ENCODE measurements at places on chromosomes 4 and X.

DNA sequence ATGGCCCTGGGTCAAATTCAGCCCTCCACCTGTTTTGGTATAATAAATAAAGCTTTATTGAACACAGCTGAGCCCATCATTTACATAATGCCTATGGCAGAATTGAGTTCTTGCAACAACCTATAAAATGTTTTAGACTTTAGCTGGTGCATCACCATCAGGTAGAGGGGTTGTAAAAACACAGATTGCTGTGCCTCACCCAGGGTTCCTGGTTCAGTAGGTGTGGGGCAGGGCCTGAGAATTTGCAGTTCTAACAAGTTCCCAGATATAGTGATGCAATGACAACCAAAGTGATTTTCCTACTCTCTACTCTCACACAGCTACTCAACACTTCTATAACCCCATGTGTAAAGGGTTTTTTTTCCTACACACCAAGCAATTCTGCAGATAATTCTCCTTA lies 120.0 kb upstream of the EGFL6 start:
- no peak for DNase-seq

DNA sequence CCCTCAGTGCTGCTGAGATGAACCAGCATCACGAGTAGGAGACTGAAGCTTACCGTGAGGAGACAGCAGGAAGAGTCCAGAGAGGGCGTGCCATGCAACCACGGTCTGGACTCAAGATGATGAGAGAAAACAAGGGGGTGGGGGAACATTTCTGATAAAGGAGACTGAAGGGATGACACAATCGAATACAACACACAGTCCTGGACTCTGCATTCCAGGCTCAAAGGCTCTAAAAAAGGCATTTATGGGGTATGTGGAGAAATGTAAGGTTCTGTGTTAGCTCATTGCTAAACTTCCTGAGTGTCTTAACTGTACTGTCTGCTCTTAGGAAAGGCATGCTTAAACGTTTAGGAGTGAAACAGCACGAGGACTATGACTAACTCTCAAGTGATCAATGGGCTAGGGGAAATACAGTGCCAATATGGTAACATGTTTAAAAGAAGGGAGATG lies 20.6 kb upstream of the IRAK1 start:
- no peak for DNase-seq

- DNase-seq, result no peak
These were observed 80.8 kb upstream of the IQCM start for GRCh38 chr4:149896432-149896831.

GRCh38 chr4:180330521-180330920 lies 1912.7 kb upstream of the TENM3 start:
- DNase-seq, result no peak

DNA sequence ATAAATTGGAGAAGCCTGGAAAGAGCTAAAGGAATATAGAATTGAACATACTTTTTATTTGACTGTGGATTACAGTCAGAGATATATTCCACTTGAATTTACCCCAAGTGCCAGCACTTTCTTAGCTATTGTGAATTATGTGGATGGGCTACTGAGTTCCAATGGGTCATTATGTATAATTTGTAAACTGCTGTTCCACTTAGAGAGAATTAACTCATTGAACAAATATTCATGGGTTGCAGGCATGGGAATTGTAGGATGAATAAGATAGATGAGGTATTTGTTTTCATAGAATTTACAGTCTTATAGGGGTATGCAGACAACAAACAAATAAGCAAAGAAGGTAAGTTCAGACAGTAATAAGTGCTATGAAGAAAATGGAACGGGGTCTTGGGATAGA lies 195.7 kb downstream of the SHROOM3 start:
- DNase-seq, result no peak

DNA sequence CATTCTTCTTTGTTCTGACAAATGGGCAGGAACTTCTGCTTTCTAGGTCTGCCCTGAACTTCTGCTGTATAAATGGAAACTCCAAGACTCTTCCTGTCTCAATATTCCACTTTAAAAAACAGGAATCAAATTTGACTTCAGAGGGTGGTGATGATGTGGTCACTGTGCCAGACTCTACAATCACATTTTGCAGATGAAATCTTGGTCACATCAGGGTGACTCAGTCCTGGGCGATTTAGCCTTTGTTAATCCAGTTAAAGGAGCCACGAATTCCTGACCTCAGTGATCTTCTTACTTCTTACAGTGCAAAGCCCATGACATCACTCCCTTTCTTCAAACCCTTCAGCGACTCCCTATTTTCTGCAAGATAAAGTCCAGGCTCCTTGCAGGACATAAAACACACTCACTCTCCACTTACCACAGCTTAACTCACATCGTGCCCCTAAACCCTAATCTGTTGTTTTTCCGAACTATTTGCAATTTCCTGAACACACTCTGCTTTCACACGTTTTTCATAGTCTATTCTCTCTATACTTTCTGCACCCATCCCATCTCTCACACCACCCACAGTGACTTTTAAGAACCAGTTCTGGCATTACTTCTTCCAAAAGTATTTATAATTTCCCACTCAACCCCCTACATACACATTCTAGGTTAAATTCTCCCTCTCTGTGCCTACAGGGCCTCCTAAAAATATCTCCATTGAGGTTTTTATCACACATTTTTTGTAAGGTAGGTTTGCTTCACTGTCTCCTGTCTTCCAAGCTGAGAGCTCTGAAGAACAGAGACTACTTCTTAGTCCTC lies 11.1 kb downstream of the GASK1B start:
- no peak for DNase-seq

GRCh38 chr4:73721909-73722308 lies 18.5 kb upstream of the CXCL8 start:
- DNase-seq, result no peak

GRCh38 chr4:128524311-128524710 lies 236.7 kb upstream of the PGRMC2 start:
- DNase-seq, result no peak

DNA sequence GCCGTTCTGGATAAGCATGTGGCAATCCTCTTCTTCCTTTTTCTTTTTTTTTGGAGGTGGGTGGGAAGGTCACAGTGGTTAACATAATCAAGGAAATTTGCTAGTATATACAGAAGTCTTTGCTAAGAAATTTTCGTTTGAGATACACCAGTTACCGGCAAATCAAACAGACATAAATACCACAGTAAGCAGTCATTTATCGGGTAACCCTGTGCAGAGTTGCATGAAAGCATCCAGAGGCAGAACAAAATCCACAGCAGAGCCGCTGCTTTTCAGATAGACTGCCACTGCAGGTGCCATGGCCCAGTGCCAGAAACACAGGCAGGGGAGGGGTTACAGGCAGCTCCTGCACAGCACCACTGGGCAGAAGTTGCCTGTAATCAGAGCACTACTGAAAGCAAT lies 179.1 kb upstream of the MAB21L2 start:
- no peak for DNase-seq

DNA sequence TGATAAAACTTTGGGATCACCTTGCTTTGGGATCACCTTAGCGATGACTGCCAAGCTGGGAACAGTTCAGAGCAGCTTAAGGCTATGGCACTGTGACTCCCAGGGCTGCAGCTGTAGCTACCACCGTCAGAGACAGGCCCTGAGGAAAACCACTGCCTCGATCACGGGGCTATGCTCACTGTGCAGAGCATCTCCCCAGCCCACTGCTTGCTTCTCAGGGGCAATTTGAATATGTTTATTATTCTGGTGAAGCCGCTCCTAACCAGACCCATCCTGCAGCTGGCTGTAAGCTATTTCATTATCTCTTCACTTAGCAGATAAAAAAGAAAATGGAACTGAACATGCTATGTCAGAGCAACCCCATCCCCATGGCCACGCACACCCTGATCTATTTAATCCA lies 328.5 kb downstream of the EVC2 start:
- DNase-seq, result no peak

- DNase-seq, result no peak
These were observed 377.7 kb downstream of the FBXW7 start for GRCh38 chr4:152158225-152158624.

DNA sequence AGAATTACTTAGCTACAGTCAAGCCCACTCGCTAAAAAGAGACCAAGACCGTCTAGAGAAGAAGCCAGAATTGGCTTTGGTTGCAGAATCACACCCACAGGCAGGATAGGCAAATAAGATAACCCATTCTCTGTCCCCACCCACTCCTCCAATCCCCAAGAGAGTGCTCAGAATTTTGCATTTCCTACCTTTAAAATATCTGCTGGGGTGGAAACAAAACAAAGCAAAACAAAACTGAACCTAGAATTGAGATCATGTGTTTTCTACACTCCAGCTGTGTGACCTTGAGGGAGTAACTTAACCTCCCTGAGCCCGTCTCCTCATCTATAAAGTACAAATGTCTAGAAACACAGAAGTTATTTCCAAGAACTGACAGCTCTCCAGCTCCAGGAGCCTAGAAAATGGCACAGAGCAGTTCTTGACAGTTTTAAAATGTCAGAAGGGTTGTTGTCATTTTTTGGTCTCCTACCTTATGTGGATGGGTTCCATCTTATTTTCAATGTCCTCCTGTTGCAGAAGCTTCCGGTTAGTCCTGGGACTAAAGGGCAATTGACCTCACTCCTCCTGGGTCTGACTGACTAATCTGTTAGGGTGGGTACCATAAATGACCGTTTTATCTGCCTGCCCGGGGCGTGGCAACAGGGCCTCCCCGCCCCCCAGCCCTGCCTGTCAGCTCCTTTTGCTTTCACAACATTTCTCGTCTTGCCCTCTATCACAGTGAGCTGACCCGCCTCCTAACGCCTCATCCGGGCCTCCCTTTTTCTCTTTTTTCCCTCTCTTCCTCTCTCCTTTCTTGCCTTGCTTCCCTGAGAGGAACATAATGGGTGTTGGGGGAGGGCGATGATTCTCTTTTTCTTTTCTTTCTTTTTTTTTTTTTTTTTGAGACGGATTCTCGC lies 114.0 kb downstream of the RBM47 start:
- DNase-seq, result no peak

GRCh38 chr4:30716681-30717207 lies 3.4 kb upstream of the PCDH7 start:
- DNase-seq, result no peak

DNA sequence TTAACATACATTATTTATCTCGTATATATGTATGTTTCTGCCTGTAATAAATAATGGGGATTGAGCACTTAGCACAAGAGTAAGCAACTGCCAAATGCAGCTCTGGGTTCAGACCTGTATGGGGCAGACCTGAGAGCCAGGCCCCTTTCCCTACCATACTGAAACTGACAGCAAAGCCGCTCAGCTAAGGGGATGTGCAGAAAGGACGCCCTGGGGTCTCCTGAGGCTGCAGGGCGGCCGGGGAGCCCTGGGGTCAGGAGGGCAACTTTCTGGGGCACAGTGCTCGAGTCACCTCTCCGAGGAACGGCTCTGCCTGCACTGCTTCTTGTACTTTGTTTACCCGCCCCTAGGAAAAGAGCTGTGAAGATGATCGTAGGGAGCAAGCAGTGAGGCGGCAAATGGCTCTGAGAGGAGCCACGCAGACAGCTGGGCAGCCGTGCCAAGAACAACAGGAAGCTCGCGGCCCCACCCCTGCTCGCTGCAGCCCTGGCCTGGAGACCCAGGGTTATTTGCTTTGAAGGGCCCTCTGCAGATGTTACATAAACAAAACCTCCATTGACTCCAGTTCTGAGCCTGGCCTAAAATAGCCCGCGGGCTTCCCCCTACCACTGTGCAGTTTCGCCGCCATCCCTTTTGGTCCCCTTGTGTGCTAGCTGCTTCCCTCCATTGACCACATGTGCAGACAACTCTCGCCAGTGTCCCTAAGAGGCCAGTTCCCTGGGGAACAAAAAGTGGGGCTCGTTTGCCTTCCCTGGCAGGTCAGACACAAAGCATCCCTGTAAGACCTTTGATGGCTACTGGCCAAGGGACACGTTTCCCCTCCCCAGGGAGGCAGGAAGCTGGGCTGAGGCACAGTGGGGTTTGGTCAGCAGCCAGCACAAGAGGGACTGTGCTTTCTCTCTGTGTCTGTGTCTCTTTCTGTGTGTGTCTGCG lies 111.3 kb upstream of the LNX1 start:
- DNase-seq, result no peak

DNA sequence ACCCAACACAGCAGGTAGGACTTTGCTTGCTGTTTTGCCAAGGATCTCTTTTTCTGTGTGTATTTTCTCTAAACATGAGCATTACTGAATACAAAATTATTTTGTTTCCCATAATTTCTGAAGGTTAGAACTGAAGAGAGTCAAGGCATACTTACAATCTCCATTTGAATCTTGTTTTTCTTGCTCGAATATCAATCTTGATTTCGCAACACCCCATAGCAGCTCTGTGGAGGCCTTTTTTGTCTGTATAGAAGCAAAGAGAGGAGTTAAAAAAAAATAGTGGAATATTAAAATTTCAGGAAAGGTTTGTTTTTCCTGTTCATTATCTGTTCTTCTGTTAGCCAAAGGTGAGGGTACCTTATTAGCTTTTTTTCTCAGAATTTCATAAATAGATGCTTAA lies 92.9 kb downstream of the TNIP2 start:
- DNase-seq, result no peak

GRCh38 chr4:125179727-125180126 lies 135.0 kb upstream of the FAT4 start:
- no peak for DNase-seq

DNA sequence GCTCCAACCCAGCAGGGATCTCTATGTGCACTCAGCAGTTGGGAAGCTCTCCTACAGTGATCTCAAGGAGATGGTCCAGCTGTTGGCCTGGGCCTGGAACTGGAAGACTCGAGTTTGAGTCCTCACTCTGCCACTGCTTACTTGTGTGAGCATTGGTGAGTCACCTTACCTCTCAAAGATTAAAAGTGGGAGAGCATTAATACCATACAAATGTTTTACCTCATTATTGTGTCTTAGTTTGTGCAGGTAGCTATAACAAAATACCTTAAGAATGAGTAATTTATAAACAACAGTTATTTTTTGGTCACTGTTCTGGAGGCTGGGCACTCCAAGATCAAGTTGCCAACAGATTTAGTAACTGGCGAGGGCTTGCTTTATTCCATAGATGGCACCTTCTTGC lies 21.4 kb upstream of the ZNF827 start:
- no peak for DNase-seq

DNA sequence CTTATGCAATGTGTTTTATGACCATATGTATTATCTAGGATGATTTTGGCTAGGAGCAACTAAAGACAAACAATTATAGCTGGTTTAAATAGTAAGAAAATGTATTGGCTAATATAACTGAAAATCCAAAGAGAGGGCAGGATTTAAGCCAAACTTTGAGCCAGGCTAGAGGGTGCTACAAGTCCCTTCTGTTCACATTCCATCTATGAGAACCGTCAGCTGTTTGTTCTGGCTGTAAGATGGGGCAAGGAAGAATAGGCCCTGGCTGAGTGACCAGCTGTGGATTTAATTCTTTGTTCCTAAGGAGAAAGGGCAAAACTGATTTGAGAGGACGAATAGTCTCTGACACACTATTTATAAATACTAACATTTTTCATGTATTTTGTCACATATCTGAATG lies 79.2 kb upstream of the UGT8 start:
- no peak for DNase-seq

GRCh38 chrX:111447298-111447697 lies 35.3 kb upstream of the DCX start:
- no peak for DNase-seq

DNA sequence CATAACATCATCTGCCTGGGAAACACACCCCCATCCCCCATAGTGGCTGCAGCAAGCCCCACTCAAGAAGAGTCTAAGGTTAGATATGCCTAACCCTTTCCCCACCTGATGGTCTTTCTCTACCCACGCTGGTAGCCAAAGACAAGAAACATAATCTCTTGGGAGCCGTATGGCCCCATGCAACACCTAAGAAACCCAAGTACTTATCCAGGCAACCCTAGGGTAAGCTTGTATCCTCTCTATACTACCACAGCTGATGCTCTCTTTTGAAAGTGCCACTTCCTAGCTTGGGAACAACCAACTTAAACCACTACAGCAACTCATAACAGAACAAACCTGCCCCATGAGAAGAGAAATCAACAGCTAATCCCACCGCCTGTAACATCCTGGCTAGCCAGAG lies 161.1 kb downstream of the MSN start:
- no peak for DNase-seq

- DNase-seq, result no peak
These were observed 74.4 kb downstream of the AFF1 start for GRCh38 chr4:87009095-87009648.

Measured in omental fat pad (tissue), 4 donors.